ENCODE measurements at places on chromosomes 16 and 17.

- no peak for DNase-seq
Measured at GRCh38 chr17:59878624-59879023, 14.1 kb downstream of the TUBD1 start.

DNA sequence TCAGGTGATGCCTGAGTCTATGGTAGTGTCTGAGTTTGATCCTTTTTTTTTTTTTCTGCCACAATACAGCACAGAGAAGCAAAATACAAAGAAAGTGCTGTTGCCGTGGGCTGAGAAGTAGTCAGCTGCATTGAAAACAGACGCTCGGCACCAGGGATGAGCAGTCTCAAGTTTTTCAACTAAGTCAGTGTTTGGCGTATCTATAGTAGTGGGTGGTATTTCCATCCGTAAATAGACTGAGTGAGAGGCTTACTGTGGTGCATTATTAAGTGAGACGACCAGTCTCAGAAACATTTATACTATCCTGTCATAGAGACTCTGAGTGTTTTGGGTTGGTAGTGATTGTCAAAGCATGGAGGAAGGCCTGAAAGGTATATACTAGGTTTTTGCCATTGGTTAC lies 221.3 kb downstream of the SNX29 start:
- no peak for DNase-seq

- DNase-seq = no peak
Measured at GRCh38 chr16:51592001-51592501, 441.0 kb upstream of the SALL1 start.

DNA sequence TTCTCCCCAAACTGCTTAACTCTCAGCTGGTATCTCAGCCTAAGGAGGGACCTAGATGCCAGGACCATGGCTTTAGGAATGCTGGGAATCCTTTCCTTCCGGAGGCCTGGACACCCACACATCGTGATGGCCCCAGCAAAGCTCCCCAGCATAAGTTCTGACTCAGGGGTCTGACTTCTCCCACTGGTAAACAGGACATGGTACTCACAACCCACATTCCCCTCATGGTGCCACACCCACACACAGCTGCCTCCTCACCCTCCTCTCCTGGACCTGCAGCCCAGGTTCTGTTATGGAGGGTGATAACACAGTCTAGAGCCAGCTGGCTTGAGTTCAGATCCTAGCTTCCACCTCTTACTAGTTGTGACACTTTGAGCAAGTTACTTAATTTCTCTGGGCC lies 719 bp upstream of the RNF227 start:
- DNase-seq = no peak

GRCh38 chr16:16154281-16154951 lies 68.9 kb downstream of the ABCC6 start:
- no peak for DNase-seq

DNA sequence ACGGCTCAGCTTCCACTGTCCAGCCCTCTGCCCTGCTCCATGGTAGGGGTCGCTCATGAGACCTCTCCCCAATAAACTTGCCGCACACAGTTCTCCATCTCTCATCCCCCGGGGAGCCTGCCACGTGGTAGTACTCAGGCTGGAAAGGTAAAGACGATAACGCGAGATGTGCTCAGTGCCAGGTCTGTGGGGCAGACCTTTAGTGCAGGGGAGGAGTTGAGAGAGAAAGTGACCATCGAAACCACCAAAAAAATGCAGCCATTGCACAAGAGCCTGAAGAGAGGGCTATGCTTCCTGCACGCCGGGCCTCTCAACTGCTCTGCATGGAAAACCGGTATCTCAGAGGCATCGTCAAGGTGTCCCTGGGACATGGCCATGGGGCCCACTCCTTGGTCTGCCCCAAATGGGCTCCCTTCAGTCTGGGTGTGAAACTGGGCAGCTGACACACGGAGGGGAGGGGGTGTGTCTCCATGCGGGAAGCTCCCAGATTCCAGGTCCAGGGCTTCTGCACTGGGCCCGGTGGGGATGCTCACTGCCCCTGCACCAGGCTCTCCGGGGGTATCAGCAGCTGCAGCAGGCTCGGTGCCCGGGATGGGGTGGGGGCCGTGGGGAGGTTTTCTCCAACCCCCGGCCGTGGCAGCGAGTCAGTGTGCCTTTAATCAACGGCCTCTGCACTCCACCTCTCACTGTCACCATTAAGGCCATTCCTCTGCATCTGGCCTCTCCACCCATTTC lies 4.7 kb upstream of the AANAT start:
- DNase-seq = no peak
